ENCODE measurements at places on chromosomes 3 and 15.

DNA sequence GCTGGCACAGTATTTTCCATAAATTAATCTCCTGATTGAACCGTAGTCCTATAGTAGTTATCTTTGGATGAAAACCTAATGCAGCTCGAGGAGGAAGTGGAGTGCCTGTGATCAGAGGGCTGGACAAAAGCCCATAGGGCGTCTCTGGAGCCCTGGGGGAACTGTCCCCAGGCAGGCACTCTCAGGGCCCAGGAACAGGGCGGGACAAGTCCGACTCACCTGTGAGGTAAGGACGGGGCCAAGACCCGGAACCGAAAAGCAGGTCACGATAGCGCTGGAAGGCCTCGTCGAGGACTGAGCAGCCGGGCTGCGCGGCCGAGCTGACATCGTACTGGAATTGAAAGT, 341 bp downstream of the HEXA start:
- no peak for DNase-seq

DNA sequence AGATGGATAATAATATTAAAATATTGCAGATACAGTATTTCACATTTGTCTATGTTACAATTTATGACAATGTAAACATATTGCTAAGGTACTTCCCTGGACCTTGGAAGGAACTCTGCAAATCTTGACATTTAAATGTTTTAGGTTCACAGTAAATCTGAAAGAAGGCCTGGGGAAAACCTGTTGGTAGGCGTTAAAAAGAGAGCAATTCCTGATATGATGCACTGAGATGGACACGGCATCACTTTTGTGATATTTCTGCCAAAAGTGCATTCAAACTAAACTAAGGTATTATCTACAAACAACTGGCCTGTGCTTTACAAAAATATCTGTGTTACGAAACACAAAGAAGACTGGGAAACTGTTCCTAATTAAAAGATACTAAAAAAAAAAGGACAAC, 6.1 kb upstream of the TP63 start:
- no peak for DNase-seq

GRCh38 chr15:85381850-85382751, 1.7 kb downstream of the AKAP13 start:
- DNase-seq = no peak

DNA sequence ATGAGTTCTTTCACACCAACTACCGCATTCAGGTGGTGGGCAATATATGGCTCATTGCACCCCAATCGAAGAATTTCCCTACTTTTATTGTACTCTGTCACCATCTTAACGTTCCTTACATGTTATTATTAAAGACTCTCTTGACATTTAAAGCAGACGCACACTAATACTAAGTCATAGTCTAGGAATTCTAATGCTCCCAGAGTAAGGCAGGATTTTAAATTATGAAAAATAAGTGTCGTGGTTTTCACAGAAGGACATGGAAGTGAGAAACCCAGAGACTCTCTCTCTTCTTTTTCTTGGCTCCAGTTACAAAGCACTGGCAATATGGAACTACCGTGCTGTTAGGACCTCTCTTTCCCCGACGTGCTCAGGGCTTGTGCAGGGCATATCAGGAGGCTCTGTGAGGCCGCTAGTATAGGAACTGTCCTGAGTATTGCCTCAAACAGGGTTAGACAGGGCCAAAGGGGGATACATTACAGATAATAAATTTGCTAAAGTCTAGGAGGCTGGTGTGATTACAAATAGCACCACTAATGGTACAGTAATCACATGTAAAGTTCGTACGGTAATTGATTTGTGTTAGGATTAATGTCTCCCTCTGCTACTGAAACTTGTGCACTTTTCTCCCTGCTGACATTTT, 590.8 kb downstream of the FOXP1 start:
- DNase-seq = no peak

GRCh38 chr3:130686833-130687232, 59.8 kb downstream of the PIK3R4 start:
- no peak for DNase-seq

- no peak for DNase-seq
These were observed 19.2 kb downstream of the EXOSC7 start for GRCh38 chr3:44995142-44995770.

GRCh38 chr15:39409876-39410530, 170.9 kb upstream of the THBS1 start:
- DNase-seq = no peak

GRCh38 chr3:122332551-122332950, 7.5 kb downstream of the CSTA start:
- no peak for DNase-seq

DNA sequence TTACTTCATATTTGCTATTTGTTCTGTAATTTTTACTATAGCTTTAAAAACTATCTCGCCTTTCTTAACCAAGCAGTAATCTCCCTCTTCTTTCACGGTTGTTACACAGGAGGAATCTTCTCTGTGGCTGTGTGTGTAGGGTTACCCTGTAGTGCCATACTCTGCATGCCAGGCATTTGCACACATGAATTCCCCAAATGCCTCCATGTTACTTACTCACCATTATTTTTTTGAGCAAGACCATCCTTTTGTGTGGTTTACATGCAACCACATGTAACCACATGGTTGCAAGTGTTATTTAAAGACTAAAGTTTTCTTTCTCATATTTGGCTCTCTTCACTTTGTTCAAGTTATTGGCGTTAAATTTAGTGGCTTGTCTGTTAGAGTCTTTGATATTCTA, 45.5 kb downstream of the HPS3 start:
- DNase-seq = no peak

DNA sequence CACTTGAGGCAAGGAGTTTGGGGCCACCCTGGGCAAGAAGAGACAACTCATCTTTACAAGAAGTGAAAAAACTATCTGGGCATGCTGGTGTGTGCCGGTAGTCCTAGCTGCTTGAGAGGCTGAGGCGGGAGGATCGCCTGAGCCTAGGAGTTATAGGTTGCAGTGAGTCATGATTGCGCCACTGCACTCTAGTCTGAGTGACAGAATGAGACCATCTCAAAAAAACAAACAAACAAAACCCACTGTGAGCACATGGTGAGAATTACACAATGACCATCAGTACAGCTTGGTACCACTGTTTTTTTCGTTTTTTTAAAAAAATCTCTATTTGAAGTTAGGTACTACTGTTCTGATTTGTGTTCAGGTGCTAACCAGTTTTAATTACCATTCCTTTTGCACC, 13.6 kb downstream of the VPS39 start:
- no peak for DNase-seq

DNA sequence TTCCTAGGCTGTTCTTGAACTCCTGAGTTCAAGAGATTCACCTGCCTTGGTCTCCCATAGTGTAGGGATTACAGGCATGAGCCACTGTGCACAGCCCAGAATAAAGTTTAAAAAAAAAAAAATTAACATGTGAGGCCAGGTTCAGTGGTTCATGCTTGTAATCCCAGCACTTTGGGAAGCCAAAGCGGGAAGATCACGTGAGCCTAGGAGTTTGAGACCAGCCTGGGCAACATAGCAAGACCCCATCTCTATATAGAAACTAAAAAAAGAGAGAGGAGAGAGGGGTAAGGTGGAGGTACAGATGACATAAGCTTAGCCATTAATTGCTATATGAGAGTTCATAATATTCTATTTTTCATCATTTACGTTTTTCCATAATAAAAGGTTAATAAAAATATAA, 21.5 kb downstream of the ZNF148 start:
- no peak for DNase-seq

- DNase-seq = no peak
These were observed 23.7 kb upstream of the C3orf49 start for GRCh38 chr3:63795438-63795837.

- no peak for DNase-seq
These were observed 110.3 kb downstream of the MYLK start for GRCh38 chr3:123773681-123774431.

- peak; percentile 63 for DNase-seq
These were observed 583 bp upstream of the C3orf49 start for GRCh38 chr3:63818282-63819150.

Measured in activated CD8-positive, alpha-beta memory T cell treated with anti-CD3 and anti-CD28 coated beads, Interleukin-2, amount 50 U/mL, for 4 hours (primary cell).